ENCODE measurements at places on chromosomes 16 and 17.

DNA sequence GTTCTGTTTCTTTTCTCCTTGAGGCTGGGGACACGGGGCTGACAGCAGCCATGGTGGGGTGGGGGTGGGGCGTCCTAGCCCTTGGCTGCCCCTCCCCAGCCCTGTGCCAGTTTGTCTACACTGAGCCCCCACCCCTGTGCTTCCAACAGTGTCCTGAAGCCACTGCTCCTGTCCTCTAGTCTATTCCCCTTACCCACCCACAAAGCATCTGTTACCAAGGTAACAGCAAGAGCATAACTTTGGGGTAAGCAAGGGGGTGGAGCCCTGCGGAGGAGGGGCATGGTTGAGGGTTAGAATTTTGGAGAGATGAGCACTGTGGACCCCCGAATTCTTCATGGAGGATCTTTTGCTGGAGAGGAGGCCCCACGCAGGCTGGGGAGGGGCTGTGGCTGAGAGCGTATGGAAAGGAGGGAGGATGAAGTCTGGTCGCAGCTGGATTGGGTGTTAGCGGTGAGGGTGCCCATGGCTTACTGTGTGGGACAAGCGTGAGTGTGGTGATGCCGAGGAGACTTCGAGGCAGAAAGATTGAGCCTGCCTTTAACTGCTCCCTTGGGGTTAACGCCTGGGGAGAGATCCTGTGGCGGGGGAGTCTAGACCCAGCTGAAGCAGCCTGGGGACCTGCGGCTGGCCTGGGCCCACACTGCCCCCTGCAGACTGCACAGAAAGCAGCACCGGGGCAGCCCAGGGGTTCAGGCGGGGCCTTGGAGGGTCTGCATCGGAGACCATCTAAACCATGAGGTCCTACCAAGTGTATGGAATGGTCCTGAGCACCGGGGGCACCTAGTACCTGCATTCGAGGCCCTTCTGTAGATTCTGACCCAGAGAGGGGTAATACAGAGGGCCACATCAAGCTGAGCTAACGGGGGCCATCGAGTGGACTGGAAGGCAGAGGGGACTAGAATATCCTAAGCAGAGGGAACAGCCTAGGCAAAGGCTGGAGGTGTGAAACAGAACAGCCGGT is 6.1 kb upstream of the STAC2 start:
- peak; percentile 44 for DNase-seq

GRCh38 chr17:12227547-12227946 is 206.9 kb downstream of the MAP2K4 start:
- no peak for DNase-seq

DNA sequence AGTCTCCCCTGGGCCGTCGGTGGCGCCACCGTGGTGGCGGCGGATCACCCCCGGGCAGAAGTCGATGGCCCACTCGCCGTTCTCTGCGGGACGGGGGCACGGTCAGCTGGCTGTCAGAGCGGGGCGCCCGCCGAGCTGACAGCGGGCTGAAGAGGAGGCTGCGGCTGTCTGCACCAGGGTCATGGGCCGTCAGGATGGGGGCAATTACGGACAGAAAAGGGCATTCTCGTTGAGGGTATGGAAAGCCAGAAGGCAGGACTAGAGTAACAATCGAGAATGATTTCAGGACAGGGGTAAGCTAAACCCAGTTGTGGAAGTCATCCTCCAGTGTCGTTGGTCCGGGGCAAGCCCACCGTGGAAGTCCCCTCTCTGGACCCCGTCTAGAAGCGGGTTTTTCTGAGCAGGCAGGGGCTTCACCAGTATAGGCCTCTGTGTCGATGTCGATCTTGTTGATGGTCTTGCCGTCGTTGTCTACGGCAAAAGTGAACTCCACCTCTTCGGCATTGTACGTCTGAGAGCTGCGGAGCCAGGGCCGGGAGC is 1.7 kb downstream of the CHRNE start:
- no peak for DNase-seq

GRCh38 chr17:39601758-39602532 is 5.8 kb downstream of the NEUROD2 start:
- no peak for DNase-seq

DNA sequence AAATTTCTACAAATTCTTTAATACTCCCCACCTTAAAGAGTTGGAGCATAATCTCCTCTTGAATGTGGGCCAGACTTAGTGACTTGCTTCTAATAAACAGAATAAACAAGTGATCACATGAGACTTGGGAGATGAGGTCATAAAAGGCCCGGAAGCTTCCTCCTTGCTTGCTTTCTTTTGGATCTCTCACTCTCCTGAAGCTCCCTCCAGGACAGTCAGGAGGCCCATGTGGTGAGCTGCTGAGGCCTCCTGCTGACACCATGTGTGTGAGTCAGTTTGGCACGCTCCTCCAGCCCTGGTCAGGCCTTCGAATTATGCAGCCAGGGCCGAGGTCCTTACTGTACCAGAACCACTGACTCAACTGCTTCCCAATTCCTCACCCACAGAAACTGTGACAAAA is 53.2 kb downstream of the NDEL1 start:
- DNase-seq, result no peak

GRCh38 chr16:89315271-89315670 is 97.8 kb downstream of the ZNF778 start:
- DNase-seq, result no peak

DNA sequence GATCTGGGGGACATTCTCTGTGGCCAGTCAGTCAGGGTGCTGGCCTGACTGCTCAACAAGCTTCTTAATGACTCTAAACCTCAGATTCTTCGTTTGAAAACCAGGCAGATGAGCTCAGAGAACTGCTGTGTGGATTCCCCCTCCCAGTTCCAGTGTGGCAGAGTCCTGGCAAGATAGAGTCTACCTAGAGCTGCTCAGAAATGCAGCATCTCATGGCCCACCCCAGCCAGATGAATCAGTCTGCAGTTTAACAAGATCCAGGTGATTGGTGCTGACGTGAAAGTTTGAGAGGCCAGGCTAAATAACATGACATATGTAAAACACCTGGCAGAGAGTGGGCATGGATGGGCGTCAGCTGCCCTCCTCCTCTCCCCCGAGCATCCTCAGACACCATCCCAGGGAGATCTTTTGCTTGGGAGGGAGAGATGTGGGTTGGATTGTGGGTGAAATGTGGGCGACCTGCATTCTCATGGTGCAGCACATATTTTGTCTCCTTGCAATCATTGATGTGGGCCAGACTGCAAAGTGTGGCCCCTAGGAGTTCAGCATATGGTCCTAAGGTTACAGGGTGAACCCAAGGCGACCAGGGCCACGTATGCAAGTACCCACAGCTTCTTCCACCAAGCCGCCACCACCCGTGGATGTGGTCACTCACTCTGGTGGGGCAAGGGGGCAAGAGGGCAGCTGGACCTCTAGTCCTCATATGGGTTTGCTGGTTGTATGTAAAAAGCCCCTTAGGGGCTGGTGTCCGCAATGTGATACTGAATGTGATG is 19.5 kb downstream of the SOCS3 start:
- no peak for DNase-seq

DNA sequence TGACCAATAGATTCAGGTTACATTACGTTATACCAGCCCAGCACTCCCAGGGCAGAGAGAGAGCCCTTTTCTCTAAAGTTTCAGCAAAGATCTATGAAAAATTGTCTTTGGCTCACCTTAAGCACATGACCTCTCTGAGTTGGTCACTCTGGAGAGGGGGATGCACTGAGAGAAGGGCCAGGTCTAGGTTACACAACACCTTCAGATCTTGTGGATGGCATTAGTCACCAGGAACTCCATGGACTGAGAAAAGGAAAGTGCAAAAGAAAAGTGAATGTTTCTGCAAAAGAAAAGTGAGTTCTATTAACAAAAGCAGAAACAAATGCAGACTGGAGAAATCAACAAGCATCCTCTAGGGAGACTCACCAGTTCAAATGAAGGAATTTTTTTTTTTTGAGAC is 253.3 kb upstream of the SALL1 start:
- DNase-seq, result no peak

DNA sequence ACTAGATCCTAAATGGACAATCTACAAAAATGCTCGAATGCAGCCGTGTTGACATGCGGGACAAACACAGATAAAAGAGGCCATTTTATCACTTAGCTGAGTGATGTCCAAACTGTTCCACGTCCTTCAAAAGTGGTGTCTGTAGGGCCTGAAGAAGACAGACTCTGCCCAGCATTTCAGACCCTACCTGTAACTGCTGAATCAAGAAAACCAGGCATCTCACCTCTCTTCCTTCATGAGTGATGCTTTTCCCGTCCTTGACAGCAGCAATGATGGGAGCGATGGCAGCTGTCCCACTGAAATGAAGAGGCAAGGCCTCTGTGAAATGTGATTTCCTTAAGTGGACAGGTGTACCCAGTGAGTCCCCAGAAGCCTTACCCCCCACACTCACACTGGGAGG is 12.3 kb downstream of the ELAC2 start:
- no peak for DNase-seq

DNA sequence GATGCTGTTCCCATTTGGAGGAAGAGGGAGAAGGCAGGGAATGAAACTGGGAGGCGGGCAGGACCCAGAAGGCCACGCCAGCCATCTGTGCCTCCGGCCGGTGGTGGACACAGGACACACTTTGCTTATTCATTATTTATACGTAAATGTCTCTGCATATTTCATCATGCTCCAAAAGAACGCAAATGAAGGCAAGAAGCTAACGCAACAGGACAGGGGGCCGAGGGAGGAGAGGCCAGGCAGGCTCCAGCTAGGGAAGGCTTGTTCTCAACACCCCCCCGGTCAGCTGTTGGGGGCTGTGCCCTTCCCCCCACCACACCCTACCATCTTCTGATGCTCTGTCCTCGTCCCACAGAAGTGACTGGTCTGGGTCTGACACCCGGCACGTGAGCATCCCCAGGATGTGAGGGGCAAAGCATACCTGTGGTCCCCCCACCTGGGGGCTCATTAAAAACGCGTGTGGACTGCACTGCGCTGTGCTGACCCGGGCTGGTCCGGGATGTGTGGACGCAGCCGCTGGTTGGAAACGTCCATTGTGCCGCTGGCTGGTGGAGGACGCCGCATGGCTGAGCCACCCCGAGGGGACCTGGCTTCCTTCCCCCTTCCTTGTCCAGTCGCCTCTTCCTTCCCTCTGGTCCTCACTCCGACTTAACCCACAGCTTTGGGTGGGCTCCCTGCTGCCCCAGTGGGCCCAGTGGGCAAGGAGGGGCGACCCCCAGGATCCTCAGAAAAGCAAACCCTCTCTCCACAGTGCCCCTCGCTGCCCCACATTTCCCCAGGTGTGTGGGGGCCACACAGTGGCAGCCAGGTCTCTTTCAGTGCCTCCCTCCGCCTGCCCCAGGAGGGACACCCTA is 46.4 kb upstream of the ENPP7 start:
- DNase-seq, result no peak

DNA sequence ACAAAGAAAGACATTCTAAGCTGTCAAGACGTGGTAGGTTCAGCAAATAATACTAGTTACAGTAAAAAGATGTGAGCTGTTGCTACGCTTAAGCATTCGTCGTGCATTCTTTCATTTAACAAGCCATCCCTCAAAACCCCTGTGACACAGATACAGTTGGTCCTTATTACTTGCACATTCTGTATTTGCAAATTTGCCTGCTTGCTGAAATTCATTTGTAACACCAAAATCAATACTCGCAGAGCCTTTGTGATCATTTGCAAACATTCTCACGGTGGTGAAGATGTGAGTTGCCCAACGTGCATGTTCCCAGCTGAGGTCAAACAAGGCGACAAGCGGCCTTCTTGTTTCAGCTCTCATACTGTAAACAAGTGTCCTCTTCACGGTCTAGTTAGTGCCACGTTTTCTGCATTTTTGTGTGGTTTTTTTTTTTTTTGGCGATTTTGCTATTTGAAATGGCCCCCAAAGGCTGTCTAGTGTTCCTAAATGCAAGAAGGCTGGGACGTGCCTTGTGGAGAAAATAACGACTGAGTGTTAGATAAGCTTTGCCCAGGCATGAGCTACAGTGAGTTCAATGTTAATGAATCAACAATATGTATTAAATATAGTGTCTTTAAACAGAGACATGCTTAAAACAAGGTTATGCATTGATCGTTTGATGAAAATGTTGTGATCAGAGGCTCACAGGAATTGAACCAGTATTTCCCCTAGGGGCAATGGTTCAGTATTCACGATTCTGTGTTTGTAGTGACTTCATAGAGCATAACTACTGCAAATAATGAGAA is 84.1 kb downstream of the RAB11FIP4 start:
- no peak for DNase-seq

- DNase-seq, result peak; percentile 61
These were observed 53.2 kb downstream of the SMG6 start for GRCh38 chr17:2250140-2251095.

GRCh38 chr17:45577571-45578279 is 87.2 kb upstream of the PLEKHM1 start:
- DNase-seq, result no peak

DNA sequence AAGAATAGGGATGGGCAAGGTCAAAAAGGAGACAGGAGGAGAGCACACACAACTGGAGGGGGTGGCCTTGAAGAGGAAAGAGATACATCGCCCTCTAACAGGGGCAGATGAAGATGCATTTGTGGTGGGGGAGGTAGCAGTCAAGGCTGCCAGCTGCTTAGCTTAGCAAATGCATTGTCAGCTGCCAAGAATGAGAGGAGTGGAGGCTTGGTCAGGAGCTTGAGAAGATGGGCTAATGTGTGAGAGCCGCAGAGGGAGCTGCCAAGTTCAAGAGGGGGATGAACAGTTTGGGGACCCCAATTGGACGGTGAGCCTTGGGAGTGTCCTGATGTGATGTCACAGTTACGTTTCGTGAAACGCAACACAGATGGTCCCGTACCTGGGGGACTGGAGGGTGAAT is 28.9 kb upstream of the GNA13 start:
- no peak for DNase-seq

DNA sequence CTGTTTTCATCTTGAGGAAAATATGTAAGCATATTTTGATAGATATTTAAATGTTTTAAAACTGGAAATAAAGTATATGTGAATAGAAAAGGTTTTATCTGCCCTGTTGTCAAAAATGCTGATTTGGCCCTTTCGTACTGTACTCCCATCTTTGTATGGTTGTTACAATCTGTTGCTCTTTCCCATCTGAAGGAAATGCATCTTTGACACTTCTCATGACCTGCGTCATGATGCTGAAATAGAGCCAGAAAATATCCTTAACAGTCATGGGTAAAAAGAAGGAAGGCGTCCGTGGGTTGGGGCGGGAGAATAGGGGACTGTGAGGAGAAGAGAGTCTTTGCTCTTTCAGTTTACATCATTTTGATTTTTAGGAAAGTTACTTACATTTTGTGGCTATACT is 327.7 kb downstream of the BCAS3 start:
- no peak for DNase-seq

GRCh38 chr17:27345141-27345904 is 51.4 kb downstream of the WSB1 start:
- no peak for DNase-seq

DNA sequence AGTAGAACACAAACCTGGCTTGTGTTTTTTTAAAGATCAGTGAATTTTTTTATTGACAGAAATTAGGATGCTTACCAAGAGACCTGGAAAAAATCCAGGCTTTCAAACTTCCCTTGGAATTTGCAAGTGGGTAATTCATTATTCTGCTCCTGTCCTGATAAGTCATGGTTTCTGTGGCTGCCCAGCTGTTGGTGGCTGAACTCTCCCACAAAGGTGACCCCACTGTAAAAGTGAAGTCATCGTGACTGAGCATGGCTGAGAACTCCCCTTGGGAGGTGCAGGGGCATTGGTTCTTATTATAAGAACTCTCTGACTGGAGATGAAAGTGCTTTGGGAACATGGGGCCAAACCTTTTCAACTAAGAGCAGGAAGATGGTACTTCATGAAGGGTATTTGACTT is 46.6 kb upstream of the TANC2 start:
- no peak for DNase-seq

GRCh38 chr17:31700973-31701372 is 158.1 kb downstream of the COPRS start:
- no peak for DNase-seq
